ENCODE measurements at places on chromosomes 4 and X.
A peak's percentile ranks its signal among the peaks of the same experiment; 100 is the strongest.

GRCh38 chr4:149988087-149988410 lies 90.2 kb upstream of the DCLK2 start:
- no peak for DNase-seq

GRCh38 chr4:79739912-79740311 lies 331.9 kb upstream of the GK2 start:
- DNase-seq: no peak

GRCh38 chr4:143404555-143404954 lies 67.9 kb downstream of the GAB1 start:
- no peak for DNase-seq

DNA sequence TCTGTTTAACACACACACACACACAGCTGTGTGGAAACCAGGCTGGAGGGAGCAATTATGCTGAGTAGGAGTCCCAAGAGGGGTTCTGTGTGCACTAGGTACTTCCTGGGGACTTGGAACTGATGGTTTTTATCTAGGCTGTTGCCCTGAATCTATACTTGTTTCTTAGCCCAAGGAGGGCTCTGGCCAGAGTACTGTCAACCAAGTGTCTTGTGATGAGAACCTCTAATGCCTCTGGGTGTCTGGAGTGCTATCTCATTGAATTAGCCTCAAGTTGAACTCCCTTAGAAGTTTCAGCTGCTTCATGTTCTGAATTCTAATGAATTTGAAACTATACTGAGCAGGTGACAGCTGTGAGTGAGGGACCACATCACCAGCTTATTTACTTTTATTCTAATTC lies 16.6 kb downstream of the ARHGAP24 start:
- DNase-seq: no peak

DNA sequence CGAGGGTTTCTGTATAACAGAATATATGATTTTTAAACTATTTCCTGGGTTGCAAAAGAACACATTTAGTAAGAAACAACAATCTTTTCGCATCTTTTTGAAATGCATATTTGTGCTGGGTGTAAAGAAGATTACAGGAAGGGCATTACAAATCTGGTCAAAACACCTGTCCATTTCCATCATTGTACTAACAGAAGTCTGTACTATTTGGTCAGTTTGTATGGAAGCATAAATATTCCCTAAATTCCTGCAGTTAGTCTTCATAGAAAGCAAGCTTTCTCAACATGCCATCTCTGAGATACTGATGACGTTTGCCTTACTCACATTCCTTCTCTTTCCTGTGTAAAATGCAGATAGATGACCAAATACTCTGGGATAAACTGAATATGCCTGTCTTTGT lies 203.3 kb downstream of the NWD2 start:
- no peak for DNase-seq

DNA sequence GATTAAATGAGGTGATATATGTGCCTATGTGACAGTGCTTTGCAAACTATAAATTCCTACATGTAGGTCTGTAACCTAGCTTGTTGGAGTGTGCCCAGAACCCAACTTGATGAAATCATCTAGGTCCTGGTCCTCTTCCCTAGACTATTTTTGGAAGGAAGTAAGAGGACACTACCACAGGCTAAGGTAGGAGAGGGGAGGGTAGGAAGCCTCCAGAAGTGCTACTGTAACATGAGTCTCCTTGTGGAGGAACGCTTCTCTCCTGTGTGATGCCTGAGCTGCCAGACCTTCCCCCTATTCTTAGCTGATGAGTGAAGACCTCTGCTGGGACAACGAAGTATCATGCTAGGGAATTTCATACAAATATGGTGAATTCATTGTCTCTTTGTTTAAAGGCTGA lies 41.8 kb upstream of the IL21 start:
- DNase-seq: no peak

DNA sequence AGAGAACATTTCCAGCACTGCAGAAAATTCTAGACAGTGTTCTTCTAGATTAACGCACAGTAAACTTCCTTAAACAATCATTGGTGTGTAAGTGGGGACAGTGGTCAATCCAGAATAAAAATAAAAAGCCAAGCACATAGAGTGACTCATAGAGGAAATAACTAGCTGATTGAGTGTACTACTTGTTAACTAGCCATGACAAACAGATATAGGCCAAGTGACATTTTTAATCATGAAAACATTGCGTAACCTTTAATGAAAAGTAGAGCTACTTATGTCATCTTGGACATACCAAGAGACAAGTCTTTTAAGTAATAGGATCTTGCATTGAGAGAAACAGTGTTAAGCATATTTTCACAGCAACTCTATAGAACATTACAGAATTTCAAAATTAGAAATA lies 233.9 kb upstream of the MAB21L2 start:
- DNase-seq: no peak

DNA sequence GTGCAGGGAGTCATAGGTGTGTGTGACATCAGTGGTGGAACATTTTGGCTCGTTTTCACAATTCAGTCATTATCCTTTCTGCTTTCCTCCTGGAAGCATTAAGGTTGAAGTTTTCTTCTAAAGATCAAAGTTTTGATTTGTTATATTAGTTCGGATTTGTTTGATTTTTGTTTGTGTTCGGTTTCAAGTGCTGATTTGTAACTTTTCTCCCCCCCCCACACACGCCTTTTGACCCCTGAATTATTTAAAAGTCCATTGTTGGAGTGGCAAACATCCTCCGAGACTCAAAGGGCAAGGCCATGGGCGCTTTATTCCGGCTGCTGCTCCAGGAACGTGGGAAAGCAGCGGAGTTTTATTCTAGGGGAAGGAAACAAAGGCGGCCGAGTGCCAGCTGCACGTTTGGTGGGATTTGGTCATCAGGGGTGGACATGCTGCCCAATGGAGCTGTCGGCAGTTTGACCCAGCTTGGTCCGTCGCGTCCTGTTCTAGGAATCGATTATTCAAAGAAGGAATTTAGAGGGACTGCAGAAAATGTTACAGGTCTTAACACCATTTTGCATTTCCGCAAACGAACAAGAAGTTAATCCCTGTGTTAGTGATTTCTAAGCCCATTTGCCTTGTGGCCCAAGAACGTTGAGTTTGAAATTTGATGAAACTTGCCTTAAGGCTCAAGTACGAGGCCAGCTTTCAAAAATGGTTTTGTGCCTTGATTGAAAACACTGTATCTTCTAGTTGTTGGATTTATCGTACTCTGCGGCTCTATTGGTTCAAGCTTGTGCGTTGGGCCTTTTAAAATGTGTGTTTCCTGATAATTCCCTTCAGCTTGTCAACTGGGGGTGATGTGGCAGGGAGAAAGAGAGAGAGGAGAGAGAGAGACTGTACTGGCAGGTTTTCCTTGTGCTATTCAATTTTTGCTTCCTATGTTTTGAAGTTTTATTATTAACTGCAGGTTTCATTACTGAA lies 565 bp upstream of the ZNF41 start:
- DNase-seq: no peak

GRCh38 chrX:13994536-13995080 lies 35.1 kb downstream of the GEMIN8 start:
- no peak for DNase-seq

DNA sequence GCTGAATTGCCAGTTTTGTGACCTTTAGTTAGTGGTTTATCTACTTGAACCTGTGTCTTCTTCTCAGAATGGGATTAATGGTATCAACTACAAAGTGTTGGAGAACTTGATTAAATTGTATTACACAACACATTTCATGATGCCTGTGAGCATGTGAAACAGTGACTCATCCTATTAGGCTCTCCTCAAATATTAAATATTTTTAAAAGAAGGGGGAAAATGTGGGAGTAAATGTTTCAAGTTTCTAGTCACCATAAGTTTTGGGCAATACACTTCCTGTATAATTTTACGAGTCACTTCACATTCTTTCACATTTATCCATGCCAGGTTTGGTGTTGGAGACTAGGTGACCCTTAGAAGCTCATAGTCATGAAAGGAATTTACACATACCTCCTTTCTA lies 147.0 kb downstream of the HS3ST1 start:
- no peak for DNase-seq

DNA sequence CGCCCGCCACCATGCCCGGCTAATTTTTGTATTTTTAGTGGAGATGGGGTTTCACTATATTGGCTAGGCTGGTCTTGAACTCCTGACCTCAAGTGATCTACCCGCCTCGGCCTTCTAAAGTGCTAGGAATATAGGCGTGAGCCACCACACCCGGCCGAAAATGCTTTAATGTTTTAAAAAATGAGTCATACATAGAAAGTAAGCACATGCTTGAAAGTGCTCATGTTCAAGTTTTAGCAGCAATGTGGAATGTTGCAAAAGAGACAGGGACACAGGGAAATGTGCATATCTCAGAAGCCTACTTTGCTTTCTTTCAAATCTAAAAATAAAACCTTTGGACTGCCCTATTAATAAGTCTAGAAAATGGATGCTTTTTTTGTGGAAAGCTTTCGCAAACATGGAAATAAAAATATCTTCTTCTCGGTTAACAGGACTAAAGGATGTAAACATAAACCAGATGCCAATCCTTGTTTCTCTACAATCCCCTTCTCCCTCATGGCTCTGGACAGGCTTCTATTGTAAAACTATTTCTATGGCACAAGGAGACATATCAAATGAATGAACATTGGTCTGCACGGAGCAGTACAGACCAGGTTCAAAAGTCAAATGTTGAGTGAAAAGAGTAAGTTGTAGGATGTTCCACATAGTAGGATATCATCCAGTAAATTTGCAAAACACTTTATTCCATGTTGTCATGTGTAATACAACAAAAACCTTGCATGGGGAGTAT lies 15.0 kb downstream of the MECP2 start:
- no peak for DNase-seq

DNA sequence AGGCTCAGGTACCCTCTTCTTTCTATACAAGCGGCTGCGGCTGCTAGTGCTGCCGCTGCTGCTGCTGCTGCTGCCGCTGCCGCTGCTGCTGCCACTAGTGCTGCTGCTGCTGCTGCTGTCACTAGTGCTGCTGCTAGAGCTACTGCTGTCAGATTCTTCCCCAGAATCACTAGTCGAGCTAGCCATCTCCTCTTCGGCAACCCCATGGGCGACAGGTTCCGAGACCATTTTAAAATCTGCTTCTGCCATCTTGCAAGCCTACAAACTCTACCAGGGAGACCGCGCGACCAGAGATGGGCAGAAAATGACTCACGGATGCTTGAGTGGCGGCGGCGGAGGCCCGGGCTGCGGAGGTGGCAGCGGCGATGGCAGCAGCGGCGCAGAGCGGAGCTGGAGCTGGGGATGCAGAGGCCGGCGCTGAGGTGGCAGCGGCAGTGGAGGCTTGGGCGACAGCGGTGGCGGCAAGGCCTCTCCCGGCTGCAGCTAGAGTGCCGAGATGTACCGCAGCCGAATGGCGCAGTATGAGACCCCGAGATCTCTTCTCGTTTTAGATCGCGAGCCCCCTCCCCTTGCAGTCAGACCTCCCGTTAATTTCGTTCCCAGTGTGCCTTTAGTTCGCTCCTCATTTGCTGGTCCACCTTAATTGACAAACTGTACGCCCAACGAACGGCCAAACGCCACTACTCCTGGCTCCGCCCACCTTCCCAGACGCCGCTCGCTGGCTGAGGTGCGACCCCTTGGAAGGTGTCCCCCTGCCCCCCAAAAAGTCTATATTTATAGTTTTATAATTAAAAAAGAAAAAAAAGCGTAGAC lies at the start of gene NAP1L3:
Gene NAP1L3, minus strand, starts transcription at position 523 of the 813 bp plus-strand sequence. Its CDS starts 274 bp downstream, at position 249.
- peak; percentile 14 for DNase-seq

- DNase-seq: no peak
Observed at GRCh38 chr4:7342223-7343080, 92.3 kb downstream of the PSAPL1 start.

DNA sequence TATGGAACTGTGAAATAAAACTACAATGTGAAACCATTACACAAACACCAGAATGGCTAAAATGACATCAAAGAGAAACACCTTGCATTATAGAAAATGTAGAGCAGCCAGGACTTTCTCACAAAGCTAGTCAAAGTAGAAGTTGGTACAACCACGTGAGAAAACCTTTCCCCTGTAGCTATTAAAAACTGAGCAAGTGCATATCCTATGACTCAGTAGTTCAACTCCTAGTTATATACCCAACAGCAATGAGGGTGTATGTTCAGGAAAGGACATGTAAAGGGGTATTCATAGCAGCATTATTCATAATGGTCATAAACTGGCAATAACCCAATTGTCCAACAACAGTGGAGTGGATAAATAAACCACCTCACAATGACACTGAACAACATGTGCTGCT lies 177.5 kb upstream of the NUDT10 start:
- DNase-seq: no peak

GRCh38 chrX:4627414-4627813 lies 914.0 kb upstream of the PRKX start:
- DNase-seq: no peak

GRCh38 chr4:126753592-126753991 lies 879.2 kb upstream of the INTU start:
- no peak for DNase-seq

GRCh38 chrX:84044051-84044450 lies 143.9 kb downstream of the RPS6KA6 start:
- DNase-seq: no peak

GRCh38 chr4:139208404-139208945 lies 31.5 kb upstream of the ELF2 start:
- DNase-seq: no peak

- DNase-seq: no peak
Observed at GRCh38 chr4:14096396-14096965, 469.0 kb upstream of the BOD1L1 start.

DNA sequence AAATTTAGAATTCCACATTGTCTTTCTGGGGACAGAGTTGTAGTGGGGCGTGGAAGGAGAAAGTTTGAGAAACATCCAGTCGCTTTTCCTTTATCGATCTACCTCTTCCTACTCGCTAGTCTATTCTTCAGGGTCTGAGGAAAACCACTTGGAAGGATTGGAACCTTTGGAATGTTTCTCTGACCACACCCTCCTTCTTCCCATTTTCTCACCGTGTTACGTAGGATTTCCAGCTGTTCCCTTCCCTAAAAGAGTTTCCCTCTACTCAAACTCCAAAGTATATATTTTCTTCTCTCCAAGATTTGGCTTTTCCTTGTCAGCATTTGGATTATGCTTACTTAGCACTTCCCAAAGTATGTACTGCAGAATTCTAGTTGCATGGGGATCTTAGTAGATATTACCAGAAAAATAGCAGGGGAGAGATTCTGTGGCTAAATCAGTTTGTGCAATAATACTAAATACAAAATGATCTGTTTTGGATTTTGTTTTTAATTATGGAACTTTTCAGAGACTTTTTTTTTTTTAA lies 4.9 kb downstream of the ENPEP start:
- no peak for DNase-seq

- no peak for DNase-seq
Observed at GRCh38 chr4:137610960-137611359, 78.7 kb upstream of the PCDH18 start.

- DNase-seq: no peak
Observed at GRCh38 chr4:182923796-182924340, 6.7 kb upstream of the DCTD start.
